ENCODE measurements at places on chromosomes 12 and 14.

DNA sequence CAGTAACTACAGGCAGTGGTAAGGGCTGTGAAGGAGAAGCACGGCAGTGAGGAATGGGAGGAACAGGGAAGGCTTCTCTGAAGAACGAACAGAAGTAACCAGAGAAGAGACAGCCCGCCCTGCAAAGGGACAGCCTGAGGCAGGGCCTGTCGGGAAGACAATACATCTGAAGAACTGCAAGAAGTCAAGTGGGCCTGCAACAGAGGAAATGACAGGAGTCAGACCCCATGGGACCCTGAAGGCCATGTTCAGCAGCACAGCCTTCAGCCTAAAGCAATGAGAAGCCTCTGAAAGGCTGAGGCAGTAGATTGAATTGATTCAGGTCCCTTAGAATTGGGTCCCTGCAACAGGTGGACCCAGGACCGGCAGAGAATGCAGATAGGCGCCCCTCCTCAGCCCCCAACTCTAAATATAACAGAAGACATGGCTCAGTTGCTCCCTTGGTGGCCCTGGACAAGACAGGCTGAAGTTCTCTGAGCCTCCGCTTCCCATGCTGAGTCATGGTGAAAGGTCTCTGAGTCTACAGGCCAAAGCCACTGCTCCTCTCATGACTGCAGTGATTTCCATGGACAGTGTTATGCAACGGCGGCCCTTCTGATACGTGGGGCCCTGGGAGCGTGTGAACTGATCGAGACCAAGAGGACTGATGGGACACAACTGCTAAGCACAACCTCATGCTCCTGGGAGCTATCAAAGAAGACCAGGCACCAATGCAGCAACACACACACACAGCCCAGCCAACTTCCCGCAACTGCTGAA lies 10.8 kb upstream of the ACTR6 start:
- no peak for DNase-seq

DNA sequence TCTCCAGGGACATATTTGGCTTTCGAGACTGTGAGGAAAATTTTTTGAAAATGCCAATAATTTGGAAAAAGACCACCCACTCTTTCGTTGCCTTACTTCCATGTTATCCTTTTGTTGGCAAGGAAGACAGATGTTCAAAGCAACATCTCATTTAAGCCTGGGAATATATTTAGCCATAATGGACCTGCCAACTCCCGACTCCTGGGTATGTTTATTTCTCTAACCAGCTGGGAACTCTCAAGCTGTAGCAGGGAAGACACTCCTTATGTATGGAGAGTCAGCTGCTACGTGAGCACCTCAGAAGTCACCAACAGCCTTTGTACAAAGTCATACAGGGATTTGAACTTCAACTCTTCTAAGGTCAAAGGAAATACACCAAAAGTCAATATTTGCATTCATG lies 96.5 kb upstream of the DAAM1 start:
- DNase-seq = no peak

DNA sequence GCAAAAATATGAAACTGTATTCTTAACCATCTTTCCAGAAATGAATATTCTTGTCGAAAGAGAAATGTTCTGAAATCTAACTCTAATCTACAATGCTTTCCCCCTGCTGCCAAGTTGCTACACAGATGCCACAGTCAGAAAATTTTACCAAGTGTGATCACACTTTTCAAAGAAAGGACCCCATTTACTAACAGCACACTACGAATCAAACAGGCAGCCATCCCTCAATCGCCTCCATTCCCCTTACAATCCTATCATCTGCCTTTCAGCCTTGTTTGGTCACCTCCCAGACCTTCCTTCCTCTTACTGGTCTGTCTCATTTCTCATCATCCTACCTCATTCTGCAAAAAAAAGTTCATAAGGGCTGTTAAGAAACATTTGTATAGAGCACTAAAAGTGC lies 190.1 kb downstream of the MED13L start:
- no peak for DNase-seq

DNA sequence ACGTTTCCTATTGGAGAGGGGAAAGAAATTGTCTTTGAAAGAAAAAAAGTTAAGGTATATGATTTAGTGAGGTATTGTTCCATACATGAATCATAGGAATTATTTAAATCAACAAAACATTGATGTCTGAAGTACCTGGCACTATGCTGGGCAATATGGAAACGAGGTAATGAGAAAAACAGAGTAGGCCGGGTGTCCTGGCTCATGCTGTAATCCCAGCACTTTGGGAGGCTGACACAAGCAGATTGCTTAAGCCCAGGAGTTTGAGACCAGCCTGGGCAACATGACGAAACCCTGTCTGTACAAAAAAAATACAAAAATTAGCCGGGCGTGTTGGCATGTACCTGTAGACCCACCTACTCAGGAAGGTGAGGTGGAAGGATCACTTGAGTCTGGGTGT lies 45.9 kb downstream of the AEBP2 start:
- DNase-seq = no peak

DNA sequence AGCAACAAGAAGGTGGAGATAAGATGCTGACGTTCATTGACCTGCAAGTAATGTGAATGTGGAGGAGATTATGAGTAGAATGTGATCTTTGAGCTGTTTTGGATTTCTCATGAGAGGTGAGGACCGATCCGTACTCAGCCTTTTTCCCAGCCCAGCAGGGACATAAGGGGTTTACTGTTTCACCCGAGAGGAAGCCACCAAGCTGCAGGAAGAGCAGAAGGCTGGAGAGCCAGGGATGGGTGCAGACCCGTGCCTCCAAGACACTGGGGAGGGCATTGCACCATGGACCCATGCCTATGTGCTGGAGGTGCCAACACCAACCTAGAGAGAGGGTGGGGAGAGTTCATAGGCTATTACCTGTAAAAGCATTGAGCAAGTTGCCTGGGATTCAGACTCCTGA lies 206.0 kb upstream of the DIO3 start:
- DNase-seq = no peak

DNA sequence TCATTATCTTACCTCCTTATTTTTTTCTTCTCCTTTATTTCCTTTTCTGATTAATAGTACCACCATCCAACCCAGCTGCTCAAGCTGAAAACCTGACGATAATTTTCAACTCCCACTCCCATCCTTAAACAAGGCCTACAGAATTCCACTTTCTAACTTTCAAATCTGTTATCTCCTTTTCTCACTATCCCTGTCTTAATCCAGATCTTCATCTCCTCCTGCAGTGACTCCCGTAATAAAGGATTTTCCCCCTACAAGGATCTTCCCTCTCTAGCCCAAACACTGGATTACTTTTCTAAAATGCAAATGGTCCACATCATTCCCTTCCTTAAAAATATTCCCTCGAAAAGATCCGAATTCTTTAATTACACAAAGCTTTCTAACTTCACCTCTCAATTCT lies 1.5 kb downstream of the TRAPPC6B start:
- DNase-seq = no peak

DNA sequence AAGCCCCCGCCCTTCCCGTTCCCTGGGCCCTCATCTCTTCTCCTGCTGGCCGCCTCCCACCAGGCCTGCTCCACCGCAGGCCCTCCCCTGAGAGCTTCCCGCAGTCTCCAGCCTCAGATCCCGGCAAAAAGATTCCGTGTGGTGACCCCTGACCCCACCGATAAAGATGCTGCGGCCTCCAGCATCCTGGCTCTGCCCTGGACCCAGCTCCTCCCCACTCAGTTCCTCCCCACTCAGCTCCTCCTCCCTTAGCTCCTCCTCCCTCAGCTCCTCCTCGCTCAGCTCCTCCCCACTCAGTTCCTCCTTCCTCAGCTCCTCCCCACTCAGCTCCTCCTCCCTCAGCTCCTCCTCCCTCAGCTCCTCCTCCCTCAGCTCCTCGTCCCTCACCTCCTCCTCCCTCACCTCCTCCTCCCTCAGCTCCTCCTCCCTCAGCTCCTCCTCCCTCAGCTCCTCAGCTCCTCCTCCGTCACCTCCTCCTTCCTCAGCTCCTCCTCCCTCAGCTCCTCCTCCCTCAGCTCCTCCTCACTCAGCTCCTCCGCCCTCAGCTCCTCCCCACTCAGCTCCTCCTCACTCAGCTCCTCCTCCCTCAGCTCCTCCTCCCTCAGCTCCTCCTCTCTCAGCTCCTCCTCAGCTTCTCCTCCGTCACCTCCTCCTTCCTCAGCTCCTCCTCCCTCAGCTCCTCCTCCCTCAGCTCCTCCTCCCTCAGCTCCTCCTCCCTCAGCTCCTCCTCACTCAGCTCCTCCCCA lies 17.0 kb downstream of the NOC4L start:
- no peak for DNase-seq

GRCh38 chr12:118900993-118901392 lies 80.3 kb upstream of the SRRM4 start:
- DNase-seq = no peak

GRCh38 chr12:42873401-42873800 lies 283.9 kb upstream of the PRICKLE1 start:
- DNase-seq = no peak

GRCh38 chr14:24194186-24194872 lies 912 bp downstream of the TM9SF1 start:
- no peak for DNase-seq

DNA sequence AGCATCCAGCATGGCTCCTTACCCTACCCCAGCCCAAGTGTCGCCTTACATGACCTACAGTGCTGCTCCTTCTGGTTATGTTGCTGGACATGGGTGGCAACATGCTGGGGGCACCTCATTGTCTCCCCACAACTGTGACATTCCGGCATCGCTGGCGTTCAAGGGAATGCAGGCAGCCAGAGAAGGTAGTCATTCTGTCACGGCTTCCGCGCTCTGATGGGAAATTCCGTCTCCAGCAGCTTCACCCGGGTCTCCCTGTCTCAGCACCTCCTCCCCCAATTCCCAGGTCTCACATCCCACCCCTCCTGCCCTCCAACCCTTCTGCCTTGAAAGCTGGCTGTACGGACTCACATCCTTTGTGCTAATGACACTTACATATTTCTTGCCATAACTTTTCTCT lies 14.6 kb downstream of the PAX9 start:
- no peak for DNase-seq

DNA sequence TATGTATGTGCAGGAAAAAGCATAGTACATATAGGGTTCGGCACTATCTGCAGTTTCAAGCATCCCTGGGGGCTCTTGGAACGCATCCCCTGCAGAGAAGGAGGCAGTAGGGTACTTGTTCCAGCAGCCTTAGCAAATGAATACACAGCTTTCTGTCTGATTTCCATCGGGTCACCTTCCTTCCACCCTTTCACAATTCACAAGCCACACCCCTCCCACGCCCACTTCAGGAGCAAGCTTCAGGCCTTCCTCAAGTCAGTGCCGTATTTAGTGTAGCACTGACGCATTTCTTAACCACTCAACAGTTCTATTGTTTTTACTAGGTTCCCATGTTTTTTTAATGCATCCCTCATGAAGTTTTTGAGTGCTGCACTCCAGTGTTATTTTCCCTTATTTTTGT lies 64.2 kb downstream of the CLMN start:
- peak; percentile 59 for DNase-seq

DNA sequence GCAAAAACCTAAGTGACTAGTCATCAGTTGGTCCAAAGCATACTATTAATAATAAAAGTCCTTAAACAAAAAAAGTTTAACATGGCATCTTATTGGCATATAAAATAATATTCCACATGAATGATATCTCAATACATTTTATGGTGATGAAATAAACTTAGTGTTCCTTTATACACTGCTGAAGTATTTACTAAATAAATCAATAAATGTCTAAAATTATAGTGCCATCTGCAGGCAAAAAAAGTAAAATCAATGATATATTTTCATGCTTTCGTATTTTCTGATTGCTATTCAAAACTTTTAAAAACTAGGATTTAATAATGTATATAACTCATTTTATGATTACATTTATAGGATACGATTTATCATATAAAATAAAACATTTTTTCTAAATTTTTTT lies 30.5 kb downstream of the PUS7L start:
- DNase-seq = peak; percentile 12
